Activated naive CD8-positive, alpha-beta T cell treated with anti-CD3 and anti-CD28 coated beads, Interleukin-2, amount 10 ng/mL, durations not matched to agents 7 days and 5 days (primary cell): ENCODE measurements at places on chromosomes 7 and 10. TPM values are rescaled to one million over a fixed set of nuclear protein-coding genes. Genes with fewer than 3 reads are reported as not detected.

- DNase-seq: no peak
Observed at GRCh38 chr10:5600908-5601307, 65.5 kb downstream of the ASB13 start.

DNA sequence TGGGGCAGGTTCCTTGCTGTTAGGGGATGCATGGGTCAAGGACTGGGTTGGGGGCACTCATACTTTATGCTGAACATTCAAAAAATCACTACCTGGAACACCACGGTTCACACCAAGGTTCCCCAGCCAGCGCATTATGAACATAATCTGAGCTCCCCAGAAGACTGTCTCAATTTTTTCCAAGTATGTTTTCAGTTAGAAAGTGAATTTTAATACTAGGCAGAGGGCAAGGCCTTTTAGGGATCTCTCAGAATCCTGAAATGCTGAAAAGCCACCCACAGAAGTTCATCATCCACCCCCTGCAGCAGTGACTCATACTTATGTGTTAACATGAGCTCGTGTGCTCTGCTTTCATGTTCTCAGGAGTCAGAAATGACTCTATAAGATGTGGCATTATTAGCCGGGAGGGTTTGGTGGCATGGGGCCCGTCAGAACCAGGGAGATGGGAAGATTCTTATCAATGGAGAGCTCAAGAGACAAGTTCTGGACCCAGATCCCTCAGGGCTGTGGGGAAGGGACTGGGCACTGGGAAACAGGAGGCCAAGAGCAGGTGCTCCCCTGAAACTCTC lies 185.2 kb upstream of the ITGB1 start:
- DNase-seq: no peak

DNA sequence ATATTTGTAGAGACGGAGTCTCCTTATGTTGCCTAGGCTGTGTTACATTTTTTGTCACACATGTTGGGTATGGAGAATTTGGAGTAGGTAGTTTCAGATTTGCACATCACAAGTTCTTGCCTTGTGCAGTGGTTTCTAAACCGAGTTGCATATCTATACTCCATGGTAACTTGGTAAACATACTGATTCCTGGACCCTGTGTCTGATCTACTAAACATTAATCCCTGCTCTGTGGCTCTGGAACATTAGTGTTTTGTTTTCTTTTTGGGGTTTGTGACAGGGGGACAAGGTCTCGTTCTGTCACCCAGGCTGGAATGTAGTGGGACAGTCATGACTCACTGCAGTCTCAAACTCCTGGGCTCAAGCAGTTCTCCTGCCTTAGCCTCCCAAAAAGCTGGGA lies 24.7 kb downstream of the AUTS2 start:
- no peak for DNase-seq

- DNase-seq: no peak
Observed at GRCh38 chr7:26580711-26581110, 283.7 kb downstream of the SKAP2 start.

CYP2C19 gene
- total RNA-seq: not detected

- DNase-seq: no peak
Observed at GRCh38 chr7:81685270-81685868, 84.5 kb downstream of the HGF start.

DNA sequence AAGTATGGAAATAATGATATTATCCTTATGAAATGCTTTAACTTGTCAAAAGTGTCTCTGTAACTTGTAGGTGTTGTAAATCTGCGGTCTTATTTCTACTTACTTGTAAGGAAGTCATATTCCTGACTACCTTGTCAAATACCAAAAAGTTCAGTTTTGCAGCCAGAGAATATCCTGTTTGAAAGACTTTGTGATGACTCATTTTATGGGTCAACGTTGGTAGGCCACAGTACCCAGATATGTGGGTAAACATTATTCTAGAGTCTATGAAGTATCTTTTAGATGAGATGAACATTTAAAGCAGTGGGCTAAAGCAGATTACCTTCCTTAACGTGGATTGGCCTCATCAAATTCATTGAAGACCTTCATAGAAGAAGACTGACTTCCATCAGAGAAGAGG lies 195.3 kb downstream of the PPP1R9A start:
- no peak for DNase-seq

HTRA1 gene
- not detected for total RNA-seq

GHITM gene
- total RNA-seq: 103 TPM

- no peak for DNase-seq
Observed at GRCh38 chr7:98227939-98228338, 16.7 kb downstream of the BHLHA15 start.

DNA sequence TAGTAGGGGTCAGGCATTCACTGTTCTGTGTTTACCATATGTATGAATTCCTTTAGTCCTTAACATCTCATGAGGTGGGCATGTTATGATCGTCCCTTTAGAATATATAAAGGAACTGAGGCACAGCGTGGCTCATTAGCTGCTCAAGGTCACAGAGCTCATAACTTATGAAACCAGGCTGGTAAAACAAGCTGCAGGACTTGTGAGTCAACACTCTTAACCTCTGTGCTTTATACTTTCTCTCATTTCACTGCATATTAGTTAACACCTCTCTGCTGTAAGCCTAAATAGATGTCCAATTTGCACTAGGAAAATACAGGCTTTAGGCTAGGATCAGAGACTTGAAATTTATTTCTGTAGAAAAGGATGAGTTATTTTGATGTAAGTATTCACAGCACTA lies 180.3 kb upstream of the HDAC9 start:
- DNase-seq: no peak

- no peak for DNase-seq
Observed at GRCh38 chr7:151207804-151208203, 2.5 kb downstream of the H2BK1 start.

PNLIPRP2 gene
- not detected for total RNA-seq

DNA sequence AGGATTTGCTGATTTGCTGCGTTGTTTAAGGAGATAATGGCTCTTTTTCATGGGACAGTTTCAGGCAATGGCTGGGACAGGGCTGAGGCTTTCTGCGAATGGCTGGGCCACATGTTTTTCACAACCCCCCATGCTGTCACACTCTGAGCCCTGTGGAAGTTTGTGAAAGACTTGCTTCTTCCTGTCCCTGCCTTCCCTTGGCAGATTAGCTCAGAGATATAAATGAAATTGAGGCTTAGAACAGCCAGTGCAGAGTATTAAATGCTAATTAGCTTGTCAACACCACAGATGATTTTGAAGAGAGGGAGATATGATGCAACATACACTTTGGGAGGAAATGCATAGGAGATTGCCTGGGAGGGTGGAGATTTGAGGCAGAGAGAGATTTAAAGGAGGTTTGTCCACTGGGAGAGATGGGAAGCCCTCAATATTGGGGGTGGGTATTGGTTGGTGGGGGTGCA lies 232.0 kb downstream of the SH2D4B start:
- no peak for DNase-seq

GRCh38 chr10:85648279-85648754 lies 718.3 kb downstream of the GRID1 start:
- DNase-seq: no peak

GRCh38 chr10:127243490-127244272 lies 47.3 kb upstream of the INSYN2A start:
- peak; percentile 40 for DNase-seq

SLC16A9 gene
- 0.09 TPM for total RNA-seq
